ENCODE measurements at places on chromosomes 1 and 21.

GRCh38 chr1:219461981-219462400 is 150.9 kb downstream of the ZC3H11B start:
- no peak for DNase-seq

DNA sequence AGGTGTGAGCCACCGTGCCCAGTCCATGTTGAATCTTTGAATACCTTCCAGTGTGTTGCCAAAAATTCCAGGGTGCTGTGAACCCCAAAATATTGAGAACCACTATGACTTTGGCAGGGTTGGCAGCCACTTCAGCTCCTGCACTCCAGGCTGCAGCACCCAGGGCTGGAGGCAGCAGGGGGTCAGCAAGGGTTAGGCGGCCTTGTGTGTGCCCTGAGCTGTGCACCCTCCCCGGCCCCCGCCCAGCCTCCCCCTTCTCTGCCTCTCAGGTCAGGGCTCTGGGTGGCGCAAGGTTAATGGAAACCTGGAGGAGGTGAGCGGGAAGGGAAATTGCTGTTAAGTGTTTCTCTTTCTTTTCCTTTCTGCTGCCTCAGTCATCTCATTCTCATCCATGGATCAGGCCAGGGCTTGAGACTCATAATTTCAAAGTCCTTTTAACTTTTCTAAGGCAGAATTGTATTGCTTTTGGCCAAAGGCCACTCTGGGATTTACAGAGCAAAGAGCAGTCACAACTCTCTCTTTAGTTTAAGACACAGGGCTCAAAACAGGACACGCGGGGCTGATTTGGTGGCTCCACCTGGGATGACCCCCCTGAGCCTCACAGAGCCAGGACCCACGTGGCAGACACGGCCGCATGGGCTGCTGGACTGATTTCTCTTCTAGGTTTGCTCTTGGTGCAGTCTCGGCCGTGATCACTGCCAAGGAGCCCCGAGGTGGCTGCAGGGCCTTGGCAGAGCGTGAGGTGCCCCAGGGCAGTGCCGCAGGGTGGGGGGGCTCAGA is 212.3 kb downstream of the PTPRU start:
- DNase-seq: no peak

DNA sequence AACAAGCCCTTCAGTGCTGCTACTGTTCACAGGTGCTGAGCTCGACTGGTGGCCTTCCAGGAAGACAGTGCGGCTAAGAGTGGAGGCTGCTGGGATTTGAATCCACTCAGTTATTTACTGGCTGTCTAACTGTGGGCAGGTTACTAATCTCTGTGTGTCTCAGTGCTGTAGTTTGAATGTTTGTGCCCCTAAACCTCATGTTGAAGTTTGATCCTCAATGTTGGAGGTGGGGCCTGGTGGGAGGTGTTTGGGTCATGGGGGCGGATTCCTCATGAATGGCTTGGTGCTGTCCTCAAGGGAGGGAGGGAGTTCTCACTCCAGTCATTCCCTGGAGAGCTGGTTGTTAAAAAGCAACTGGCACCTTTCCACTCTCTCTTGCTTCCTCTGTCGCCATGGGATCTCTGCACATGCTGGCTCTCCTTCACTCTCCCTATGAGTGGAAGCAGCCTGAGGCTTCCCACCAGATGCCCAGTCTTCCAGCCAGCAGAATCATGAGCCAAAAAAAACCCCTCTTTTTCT is 334.8 kb downstream of the RPS6KC1 start:
- DNase-seq: no peak

DNA sequence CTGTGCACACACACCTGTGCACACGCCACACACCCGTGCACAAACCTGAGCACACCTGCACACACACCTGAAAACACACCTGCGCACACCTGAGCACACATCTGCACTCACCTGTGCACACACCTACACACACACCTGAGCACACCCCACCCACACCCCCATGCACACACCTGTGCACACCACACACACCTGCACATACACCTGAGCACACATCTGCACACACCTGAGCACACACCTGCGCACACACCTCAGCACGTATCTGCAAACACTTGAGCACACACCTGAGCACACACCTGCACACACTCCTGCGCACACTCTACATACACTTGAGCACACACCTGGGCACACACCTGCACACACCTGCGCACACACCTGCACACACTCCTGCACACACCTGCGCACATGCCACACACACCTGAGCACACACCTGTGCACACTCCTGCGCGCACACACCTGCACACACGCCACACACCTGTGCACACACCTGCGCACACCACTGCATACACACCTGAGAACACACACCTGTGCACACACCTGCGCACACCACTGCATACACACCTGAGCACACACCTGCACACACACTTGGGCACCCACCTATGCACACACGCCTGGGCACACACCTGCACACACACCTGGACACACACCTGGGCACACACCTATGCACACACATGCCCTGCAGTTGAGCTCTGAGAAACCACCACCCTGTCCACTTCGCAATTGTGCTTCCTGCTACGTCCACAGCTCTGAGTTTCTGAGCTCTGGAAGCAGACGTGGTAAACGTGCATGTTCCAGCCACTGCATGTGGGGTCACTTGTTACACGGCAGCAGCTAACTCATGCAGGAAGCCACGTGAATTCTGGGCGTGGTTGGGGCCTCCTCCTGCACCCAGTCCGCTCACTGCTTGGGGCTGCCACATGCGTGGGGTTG is 8.0 kb upstream of the C1orf159 start:
- DNase-seq: no peak

GRCh38 chr1:24745711-24746413 is 615 bp downstream of the CLIC4 start:
- DNase-seq: no peak

DNA sequence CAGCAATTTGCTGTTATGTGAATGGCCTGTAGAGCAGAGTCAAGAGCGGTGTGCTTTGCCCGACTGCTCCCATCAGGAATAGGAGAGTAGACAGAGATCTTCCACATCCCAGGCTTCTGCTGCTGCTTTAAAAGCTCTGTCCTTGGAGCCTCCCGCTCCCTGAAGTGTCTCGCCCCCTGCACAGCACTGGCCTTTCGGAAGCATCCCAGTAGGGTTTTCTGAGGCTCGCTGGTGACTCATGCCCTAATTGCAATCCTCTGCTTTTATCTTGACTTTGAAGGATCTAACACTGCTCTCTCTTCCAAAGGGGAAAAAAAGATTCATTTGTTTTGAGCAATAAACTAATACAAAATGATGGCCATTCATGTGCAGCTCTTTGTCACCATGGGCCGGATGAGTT is 13.3 kb upstream of the CD101 start:
- no peak for DNase-seq

DNA sequence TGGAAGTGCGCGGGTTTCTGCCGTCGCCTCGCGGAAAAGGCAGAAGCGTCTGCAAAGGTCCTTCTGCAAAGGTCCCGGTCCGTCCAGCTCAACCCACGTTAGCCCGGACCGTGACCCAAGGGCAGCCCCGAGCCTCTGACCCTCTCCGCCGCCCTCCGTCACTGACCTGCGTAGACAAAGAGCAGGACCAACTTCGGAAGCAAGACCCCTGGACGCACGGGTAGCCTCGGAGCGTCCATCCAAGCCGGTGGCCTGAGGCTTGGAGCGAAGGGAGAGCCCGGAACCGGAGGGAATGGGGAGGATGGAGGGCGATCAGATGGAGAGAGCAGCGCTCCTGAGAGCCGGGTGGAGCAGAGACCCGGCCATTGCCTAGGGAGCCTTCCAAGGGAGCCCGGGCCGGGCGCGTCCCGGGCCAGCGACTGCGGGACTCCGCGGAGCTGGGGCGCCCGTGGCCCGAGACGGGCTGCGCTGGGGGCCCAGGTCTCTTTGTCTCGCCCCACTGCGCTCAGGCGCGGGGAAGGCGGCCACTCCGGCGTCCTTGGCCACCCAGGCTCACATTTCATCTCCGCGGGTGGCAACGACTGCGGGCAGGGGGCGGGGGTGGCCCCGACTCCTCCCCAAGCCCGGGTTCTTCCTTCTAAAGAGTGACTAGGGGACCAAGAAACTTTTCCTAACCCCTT is at the start of gene CYYR1:
CYYR1 (minus strand) TSS at position 585 of the 680 bp plus-strand sequence; CDS start at position 239, 346 bp downstream.
- no peak for DNase-seq

DNA sequence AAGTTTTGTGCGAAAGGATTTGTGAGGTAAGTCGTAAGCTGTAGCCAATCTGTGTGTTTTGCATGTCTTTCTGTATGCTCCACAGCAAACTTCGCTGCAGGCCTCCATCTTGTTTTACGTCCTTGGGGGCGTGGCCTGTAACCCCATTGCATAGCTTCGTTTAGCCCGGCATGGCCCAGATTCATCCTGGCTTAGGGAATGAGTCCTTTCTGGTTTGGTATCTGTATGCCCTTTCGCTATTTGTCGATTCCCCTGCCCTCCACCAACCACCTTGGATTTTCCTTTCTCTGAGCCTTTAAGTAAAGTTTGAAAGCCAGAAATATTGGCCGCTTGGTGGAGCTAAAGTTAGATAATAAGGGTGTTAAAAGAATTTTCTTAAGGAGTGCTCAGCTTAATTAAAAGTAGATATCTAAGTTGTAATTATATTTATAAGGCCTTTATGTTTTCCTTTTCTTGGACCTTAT is 1.1 kb downstream of the THEM4 start:
- no peak for DNase-seq

- DNase-seq: no peak
These were observed 229.8 kb downstream of the CAMTA1 start for GRCh38 chr1:7015022-7015421.

- DNase-seq: no peak
These were observed 88.9 kb downstream of the CRB1 start for GRCh38 chr1:197356723-197357533.

- peak; percentile 49 for DNase-seq
These were observed 1.3 kb downstream of the HES3 start for GRCh38 chr1:6245086-6245868.

GRCh38 chr1:109773203-109773899 is 9.6 kb upstream of the EPS8L3 start:
- DNase-seq: peak; percentile 28

GRCh38 chr1:209064850-209065706 is 518.4 kb upstream of the CAMK1G start:
- no peak for DNase-seq

Measured in stimulated activated CD8-positive, alpha-beta memory T cell treated with anti-CD3 and anti-CD28 coated beads, Interleukin-7, amount 100 ng/mL, for 24 hours (primary cell).